ENCODE measurements at places on chromosomes 5 and 9.

DNA sequence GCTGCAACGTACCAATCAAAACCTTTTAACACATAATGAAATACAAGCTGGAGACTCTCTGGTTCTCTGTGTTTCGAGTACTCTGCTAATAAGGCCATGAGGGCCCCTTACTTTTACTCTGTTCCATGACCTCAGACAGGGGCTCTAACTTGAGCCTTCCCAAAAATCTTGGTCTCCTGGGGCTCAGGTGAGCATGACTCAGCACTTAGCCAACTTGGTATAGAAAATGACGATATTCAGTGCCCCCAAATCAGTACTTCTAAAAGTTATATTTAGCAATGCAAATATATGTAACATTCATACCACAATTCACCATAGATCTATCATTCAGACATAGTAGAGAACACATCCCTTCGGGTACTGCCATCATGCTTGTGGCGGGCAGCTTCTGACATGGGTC lies 278.9 kb downstream of the EFNA5 start:
- no peak for DNase-seq

DNA sequence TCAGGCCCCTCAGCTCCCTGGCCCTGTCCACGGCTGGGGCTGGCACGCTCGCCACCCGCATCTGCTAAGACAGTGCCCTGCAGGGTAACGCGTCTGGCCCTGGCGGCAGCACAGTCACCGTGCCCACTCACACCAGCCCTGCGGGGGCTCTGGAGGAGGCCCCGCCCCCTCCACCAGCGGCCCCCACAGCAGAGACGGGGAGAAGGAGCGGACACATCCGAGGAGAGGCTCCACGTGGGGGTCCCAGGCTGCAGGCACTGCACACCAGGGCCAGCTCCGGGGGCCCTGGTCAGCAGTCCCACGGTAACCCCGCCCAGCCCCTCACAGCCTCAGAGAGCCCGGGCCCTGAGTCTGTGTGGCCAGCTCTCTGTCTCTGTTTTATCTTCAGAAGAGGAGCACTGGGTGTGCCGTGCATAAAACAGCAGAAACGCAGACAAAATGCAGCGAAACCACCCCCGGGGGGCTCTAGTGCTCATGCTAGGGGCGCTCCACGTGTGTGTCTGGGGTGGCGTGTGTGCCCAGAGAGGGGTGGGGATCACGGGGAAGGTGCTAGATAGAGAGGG lies 47.5 kb upstream of the NRARP start:
- no peak for DNase-seq

- no peak for DNase-seq
Measured at GRCh38 chr5:141172381-141173204, at the start of gene PCDHB7. Gene PCDHB7, plus strand, starts transcription at chr5:141172644. Its CDS starts 192 bp downstream, at chr5:141172836.

GRCh38 chr5:134365604-134366003 lies 1.4 kb downstream of the CDKL3 start:
- DNase-seq, result no peak

- no peak for DNase-seq
Measured at GRCh38 chr9:83906144-83906543, 15.1 kb downstream of the KIF27 start.

- DNase-seq, result no peak
Measured at GRCh38 chr5:67725604-67726003, 490.0 kb upstream of the PIK3R1 start.

GRCh38 chr5:151692312-151692711 lies 5.6 kb upstream of the SPARC start:
- DNase-seq, result no peak

- DNase-seq, result no peak
Measured at GRCh38 chr5:178547052-178547666, 43.0 kb downstream of the COL23A1 start.

GRCh38 chr9:14811844-14812243 lies 89.3 kb upstream of the CER1 start:
- no peak for DNase-seq

DNA sequence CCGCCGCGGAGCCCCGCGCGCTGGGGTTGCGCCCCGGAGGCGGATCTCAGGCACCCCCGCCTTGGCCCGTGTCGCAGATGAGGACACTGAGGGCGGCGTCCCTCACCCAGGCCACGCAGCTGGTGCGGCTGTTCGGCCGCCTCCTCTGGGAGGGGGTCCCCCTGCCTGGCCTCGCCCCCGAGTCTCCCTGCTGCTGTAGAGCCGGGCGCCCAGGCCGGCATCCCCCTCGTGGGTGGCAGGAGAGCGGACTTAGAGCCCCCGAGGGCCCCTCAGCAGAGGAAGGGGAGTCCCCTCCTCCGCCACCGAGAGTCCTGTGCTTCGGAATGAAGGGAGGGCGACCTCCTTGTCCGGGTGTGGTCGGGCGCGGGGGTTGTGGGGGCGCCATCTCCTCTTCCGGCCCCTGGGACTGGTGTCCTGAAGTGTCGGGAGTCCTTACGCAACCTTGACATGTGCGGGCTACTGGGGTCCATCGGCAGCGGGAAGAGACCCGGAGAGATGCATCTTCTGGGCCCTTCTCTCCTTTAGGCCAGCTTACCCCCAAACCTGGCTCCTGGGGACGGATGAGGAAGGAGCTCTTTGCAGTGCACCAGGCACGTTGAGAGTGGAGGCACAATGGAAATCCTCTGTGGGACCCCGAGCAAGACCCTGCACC lies 11.7 kb upstream of the EXOSC2 start:
- DNase-seq, result no peak

DNA sequence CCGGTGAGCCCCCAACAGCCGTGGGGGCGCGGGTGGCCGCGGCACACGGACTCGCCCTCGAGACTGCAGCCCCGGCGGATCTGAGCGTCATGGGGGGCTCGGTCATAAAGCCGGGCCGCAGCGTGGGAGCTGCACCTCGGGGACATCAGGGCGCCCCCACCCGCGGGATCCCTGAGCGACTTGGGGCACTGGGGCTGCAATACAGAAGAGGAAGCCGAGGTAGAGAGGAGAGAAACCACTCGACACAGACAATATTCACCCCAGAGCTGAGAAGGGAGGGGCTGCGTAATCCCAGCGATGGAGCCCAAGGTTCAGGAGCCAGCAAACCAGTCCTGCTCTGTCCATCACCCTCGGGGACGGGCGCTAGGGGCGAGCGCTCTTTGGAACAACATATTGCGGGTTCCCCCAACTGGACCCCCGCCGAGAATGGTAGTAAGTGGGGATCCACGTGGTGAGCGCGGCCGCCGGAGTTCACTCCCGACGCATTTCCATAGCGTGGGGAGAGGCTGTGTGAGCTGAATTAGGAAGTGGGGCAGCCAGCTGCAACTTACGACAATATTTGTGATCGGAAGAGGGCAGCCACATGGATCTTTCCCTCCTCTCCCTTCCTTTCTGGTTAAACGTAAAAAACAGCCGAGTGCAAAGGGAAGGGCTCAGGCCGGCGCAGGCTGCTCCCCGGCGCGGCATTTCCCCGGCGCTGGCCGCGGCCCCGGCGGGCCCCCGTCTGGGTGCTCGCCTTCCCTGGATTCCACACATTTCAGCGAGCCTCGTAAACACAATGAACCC lies 9.9 kb downstream of the PTCH1 start:
- DNase-seq, result peak; percentile 62

DNA sequence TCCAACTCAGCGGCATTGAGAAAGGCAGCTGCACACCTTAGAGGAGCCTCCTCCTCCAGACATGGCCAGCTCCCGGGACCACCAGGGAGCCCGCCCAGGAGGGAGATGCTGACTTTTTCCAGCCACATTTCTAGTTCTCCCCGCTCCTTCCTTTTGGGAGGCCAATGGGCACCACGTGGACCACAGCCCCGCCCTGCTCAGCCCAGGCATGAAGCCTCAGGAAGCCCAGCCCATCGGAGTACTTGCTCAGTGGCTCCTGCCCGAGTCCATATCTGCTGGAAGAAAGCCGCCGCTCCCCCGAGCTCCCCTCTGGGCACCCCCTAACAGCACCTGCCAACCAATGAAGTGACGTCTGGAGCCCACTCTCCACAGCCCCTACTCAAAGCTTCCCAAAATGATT lies 52.4 kb downstream of the SMIM23 start:
- DNase-seq, result no peak

- no peak for DNase-seq
Measured at GRCh38 chr5:172325452-172325851, 41.9 kb upstream of the UBTD2 start.

DNA sequence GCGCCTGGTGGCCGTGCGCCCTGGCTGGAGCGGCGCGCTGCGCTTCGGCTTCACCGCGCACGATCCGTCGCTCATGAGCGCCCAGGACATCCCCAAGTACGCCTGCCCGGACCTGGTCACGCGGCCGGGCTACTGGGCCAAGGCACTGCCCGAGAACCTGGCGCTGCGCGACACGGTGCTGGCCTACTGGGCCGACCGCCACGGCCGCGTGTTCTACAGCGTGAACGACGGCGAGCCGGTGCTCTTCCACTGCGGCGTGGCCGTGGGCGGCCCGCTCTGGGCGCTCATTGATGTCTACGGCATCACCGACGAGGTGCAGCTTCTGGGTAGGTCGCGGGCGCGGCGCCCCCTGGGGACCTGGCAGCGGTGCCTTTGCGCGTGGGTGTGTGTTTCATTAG lies 28.9 kb downstream of the NEURL1B start:
- no peak for DNase-seq

- no peak for DNase-seq
Measured at GRCh38 chr9:110543631-110544051, 35.9 kb downstream of the SVEP1 start.

GRCh38 chr5:53430618-53431252 lies 49.7 kb upstream of the FST start:
- DNase-seq, result no peak

- no peak for DNase-seq
Measured at GRCh38 chr5:172868924-172869591, 35.0 kb downstream of the ERGIC1 start.

- no peak for DNase-seq
Measured at GRCh38 chr9:124266139-124266825, 8.5 kb downstream of the NEK6 start.

- no peak for DNase-seq
Measured at GRCh38 chr5:73486119-73486899, 11.9 kb upstream of the BTF3 start.

- DNase-seq, result no peak
Measured at GRCh38 chr9:5389109-5389732, 48.5 kb downstream of the PLGRKT start.

DNA sequence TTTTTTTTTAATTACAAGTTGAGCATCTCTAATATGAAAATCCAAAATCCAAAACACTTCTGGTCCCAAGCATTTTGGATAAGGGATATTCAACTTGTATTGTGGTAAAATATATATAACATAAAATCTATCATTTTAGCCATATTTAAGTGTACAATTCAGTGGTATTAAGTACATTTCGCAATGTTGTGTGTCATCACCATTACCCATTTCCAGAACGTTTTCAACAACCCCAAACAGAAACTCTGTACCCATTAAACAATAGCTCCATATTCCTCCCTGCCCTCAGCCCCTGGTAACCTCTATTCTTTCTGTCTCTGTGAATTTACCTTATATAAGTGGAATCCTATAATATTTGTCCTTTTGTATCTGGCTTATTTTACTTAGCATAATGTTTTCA lies 24.9 kb downstream of the TICAM2 start:
- no peak for DNase-seq
